ENCODE measurements at places on chromosomes 6 and 20.

DNA sequence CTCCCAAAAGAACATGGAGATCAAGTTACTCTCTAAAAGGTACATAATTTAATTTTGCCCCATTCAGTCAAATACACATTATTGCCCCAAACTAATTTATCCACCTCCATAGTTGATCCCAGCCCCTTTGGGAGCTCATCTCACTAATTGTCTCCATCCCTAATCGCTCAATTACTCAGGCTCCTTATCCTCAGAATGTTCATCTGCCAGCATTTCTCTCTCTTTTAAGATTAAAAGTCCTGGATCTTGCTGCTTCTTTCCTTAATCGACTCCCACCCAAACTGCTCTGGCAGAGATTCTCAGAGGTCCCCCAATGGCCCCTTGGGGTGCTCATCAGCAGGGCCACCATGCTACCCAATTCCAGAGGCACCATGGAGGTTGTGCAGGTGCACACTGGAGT, 18.4 kb upstream of the NNAT start:
- no peak for DNase-seq

- DNase-seq: no peak
These were observed 35.5 kb upstream of the NCOA3 start for GRCh38 chr20:47466213-47466612.

DNA sequence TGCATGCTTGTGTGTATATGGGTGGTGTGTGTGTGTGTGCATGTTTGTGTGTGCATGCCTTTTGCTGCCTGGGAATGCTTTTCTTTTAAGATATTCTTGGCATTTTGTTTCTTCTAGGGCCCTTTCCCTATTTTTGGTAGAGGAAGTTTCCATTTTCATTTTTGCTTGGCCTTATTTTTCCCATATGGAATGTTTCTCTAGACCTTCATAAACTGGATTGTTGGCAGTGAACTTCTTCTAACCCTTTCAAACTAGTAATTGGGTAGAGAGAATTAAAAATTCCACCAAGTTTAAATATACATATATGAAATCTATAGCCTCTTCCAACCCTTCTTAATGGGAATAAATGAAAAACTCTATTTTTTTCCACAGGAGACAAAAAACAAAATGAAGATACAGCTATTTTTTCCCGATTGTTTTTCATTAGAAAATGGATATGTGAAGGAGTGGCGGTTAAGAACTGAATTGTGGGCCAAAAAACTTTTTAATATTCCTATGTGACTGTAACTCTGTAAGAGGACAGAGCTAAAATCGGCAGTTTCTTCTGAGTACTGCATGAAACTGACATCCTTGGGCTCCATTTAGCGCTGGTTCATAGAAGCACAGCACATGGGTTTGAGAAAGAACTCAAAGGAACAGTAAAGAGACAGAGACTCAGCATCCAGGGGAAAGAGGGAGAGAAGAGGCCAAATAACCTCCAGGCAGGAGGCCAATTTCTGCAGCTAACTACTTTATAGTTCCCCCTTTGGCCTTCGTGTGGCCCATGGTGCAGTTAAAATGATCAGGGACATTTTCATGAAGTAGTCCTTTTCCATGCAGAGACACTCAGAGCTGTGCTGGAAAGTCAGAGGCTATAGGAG, 102.1 kb downstream of the TMEM170B start:
- DNase-seq: no peak

- no peak for DNase-seq
These were observed 130.6 kb downstream of the CEP57L1 start for GRCh38 chr6:109225946-109226345.

DNA sequence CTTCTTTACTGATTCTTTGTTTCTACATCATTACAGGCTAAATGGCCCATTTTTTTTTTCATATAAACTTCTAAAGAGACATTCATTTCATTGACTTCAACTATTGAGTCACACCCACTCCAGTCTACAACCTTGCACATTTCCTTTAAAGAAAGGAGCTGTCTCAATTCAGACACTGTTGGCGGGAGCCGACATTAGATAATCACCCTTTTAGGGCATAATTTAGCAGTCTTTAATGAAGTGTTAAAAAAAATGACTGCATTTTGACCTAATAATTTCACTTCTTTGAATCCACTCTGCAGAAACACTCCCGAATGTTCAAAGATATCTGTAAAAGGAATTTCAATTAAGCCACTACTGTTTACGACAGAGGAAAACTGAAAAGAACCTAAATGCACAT, 1.5 kb downstream of the EPM2A start:
- DNase-seq: no peak

DNA sequence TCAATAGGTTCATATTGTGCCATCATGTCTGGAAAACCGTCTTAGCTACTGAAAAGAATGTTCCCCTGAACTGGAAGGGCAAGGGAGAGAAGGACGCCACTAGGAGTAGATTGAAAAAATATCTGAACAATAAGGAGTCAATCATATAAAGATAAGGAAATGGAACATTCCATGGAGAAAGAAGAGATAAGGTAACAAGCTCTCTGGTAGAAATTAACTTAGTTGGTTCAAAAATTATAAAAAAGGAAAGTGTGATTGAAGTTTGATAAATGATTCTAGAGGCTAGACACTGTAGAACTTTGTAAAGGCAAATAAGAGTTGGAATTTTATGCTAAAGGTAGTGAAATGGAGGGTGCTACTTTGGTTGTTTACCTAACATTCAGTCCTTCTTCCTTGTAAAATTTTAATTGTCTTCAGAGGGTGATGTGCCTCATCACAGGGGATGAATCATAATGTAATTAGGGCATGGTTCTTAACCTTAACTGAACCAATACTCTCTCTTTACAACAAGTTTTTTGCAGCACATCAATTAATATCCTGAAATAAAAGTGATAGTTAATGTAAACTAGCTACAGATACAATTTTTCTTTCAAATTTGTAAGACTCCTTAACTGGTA, 135.5 kb downstream of the GPX5 start:
- DNase-seq: no peak

- no peak for DNase-seq
These were observed 46.9 kb upstream of the QKI start for GRCh38 chr6:163367497-163368183.

GRCh38 chr20:50304923-50305635, 114.4 kb downstream of the CEBPB start:
- DNase-seq: no peak

GRCh38 chr6:76876922-76877553, 586.3 kb downstream of the HTR1B start:
- DNase-seq: no peak

DNA sequence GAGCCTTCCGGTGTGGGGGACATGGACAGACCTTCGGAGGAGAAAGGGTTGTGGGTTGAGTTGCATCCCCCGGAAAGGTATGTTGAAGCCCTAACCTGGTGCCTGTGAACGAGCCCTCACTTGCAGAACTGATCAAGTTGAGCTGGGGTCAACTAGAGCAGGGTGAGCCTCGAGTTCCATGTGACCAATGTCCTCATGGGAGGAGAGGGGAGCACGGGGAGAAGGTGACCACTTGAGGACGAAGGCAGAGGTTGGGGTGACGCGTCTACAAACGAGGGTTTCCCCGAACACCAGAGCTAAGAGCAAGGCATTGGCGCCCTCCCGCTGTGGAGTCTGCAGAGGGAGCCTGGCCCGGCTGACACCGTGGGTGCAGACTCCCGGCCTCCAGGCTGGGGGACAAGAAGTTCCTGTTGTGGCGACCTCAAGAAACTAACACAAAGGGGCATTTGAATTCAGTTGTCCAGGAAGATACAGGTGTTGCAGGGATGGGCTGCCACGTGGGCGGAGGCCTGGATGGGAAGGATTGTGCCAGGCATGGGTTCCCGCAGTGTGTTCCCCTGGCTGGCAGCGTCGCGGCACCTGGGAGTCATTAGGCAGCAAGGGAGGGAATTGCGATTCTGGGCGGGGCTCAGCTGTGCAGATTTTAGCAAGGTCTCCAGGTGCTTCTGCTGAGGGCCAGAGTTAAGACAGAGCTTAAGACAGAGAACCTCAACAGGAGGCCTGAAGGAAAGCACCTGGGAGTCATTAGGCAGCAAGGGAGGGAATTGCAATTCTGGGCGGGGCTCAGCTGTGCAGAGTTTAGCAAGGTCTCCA, 20.4 kb upstream of the UNC93A start:
- DNase-seq: no peak

DNA sequence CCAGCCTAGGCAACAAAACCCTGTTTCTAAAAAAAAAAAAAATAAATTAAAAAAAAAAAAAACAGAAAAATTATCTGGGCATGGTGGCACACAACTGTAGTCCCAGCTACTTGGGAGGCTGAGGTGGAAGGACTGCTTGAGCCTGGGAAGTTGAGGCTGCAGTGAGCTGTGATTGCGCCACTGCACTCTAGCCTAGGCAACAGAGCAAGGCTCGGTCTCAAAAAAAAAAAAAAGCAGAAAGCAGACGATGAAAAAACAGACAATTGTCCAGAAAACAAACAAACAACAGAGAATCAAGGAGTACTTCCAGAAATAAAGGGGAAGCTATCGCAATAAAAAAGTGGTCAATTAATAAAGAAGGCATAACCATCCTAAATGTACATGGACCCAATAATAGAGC, 229.4 kb downstream of the GMDS start:
- DNase-seq: no peak
